Activated CD4-positive, alpha-beta T cell treated with anti-CD3 and anti-CD28 coated beads, Interleukin-2, amount 50 U/mL, for 1 hour (primary cell): ENCODE measurements at places on chromosomes 5 and 9.

- DNase-seq = no peak
Measured at GRCh38 chr5:117837786-117838185, 1150.6 kb downstream of the DTWD2 start.

GRCh38 chr9:36597412-36598178 lies 24.9 kb downstream of the MELK start:
- no peak for DNase-seq

GRCh38 chr5:44225231-44226160 lies 163.7 kb downstream of the FGF10 start:
- no peak for DNase-seq

DNA sequence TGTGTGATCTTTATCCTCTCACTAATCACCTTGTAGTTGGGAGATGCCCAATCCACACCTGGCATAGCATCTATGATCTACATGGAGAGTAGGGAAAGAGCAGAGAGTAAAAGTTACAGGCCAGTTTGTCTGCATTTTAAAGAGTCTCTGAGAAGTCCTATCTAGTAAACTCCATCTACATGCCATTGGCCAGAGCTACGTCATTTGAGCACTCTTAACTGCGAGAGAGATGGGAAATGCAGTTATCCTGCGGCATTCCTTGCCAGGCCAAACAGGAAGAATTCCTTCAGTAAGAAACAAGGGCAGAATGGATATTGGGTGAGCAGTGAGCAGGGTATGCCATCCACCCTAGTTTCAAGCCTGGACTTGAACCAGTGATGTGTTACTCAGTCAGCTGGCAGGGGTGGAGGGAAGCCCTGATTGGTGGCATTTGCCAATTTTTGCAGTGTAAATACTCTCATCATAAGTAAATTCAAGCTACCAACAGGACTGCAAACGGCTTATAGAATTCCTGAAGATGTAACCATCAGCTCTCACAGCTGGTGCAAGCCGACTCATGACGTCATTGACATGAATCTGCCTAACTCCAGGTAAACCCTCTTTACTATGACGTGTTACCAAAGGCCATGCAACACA lies 156.8 kb upstream of the MSX2 start:
- DNase-seq = no peak

DNA sequence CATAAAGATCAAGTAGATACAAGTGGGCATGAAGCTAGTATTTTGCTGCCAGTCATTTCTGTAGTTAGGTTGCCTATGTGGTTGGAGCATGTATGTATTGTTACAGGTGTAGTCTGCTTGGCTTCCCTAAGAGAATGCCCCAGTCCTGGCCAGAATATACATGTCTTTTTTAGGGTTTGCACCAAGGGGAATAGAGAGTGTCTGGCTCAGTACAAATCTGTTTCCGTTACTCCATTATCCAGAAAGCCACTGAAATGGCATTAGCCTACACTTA lies 23.2 kb downstream of the TGFBR1 start:
- DNase-seq = no peak
